ENCODE measurements at places on chromosomes 11 and 22.
A peak's percentile ranks its signal among the peaks of the same experiment; 100 is the strongest.

DNA sequence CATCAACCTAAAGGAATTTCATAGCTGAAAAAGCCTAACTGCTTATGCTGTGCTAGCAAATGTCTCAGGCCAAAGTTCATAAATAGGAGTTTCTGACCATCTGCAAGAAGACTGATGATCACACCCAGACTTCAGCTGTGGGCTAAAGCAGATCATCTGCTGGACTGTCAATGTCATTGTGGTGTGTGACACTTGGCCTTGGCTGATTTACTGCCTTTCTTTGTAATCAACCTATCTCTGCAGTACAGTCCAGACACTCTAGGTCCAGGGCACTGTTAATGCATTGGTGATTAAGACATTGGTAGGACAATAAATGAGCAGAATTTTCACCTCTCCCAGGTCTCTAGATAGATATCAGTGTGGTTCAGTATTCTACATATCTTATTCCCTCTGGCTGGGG is 40.3 kb upstream of the SMCO4 start:
- DNase-seq = no peak

GRCh38 chr22:24894220-24894975 is 52.1 kb downstream of the LHFPL7 start:
- DNase-seq = peak; percentile 94

DNA sequence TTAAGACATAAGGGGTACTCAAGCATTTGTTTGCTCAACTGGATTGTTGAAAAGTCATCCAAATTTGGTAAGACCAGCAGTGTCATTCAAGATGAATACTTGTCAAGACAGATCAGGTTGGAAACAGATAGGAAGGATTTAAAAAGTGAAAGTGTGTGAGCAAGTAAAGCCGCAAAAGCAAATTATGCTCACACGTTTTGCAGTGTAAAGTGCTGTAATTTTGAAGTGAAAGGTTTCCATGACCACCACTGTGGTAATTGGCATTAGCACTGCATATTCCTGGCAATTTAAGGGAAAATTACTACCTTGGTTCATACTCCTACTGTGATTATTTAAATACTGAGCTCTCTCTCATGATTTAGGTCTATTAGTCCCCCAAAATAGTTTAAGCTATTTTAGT is 704.1 kb upstream of the CCDC179 start:
- DNase-seq = no peak

DNA sequence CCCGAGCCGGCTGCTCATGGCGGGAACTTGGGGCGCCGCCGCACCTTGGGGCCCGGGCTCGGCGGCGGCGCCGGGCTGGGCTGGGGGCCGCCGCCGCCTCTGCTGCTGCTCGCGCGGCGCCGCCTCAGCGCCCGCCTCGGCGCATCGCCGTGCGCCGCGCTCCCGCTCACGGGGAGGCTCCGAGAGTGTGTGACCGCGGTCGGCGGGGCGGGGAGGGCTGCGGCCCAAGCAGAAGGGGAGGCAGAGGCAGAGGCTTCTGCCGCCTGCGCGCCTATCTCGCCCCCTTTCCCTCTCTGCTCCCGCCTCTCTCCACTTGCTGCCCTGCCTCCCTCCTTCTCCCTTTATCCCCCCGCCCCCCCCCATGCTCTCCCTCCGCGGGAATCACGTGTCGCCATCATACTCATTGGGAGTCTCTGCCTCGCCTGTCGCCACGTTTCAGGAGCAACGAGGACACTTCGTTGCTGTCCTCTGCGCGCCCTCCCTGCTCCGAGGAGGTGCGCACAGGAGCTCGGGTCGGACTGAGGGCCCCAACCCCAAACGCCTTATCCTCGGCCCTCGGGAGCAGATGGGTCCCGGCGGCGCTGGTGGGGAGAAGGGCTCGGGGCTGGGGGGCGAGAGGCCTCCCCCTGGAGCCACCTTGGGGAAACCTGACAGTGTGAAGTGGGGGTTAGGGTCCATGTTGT is at the start of gene GUCY1A2:
GUCY1A2 (minus strand) TSS at position 258 of the 683 bp plus-strand sequence. CDS start 421 bp downstream, outside the sequence.
- DNase-seq = no peak

- no peak for DNase-seq
These were observed at the start of gene TCN2 for GRCh38 chr22:30606455-30607299. TSS of gene TCN2 (plus strand) at chr22:30607174. CDS start at chr22:30607332, 158 bp downstream.

DNA sequence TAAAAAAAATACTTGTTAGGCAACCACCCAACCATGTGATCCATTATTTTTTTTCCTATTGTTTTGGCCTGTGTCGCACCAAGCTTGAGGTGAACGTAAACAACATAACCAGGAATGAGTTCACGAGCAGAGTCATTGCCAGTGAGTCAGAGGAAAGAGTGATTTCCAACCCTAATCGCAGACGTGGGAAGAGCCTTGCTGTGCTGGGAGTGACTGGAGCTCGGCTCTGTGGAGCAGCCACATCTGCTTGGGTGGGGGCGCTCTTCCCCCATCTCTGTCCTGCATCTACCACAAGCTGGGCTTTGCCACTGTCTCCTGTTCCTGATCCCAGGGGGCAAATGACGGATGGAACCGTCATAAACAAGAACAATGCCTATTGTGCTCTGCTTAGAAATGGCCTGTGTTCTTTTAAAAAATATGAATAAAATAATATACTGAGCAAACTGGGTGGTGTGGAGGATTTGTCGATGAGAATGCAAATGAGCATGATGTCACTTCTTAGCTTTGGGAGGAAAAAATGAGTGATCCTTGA is 210.0 kb downstream of the KIRREL3 start:
- peak; percentile 77 for DNase-seq
